ENCODE measurements at places on chromosomes 6 and 20.

GRCh38 chr6:149211046-149211571 lies 106.4 kb upstream of the TAB2 start:
- no peak for DNase-seq

- DNase-seq, result no peak
Measured at GRCh38 chr6:85469276-85470022, 19.6 kb downstream of the NT5E start.

DNA sequence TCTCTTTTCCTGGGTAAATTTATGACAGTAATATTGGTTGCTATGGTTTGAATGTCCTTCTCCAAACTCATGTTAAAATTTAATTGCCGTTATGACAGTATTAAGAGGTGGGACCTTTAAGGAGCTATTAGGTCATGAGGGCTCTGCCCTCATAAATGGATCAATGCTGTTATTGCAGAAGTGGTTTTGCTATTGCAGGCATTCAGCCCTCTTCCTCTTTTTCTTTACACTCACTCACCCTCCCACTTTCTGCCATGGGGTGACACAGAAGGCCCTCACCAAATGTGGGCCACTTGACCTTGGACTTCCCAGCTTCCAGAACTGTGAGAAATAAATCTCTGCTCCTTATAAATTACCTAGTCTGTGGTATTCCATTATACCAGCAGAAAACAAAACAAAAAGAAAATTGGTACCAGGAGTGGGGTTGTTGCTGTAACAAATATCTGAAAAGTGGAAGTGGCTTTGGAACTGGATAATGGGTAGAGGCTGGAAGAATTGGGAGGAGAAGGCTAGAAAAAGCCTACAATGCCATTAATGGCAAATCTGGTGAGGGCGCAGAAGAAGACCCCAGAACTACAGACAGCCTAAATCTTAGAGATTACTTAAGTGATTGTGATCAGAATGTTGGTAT lies 24.8 kb upstream of the IGF2R start:
- DNase-seq, result no peak

- no peak for DNase-seq
Measured at GRCh38 chr6:86193821-86194220, 551.1 kb upstream of the SYNCRIP start.

- DNase-seq, result no peak
Measured at GRCh38 chr20:61123751-61124368, 128.2 kb upstream of the CDH4 start.

DNA sequence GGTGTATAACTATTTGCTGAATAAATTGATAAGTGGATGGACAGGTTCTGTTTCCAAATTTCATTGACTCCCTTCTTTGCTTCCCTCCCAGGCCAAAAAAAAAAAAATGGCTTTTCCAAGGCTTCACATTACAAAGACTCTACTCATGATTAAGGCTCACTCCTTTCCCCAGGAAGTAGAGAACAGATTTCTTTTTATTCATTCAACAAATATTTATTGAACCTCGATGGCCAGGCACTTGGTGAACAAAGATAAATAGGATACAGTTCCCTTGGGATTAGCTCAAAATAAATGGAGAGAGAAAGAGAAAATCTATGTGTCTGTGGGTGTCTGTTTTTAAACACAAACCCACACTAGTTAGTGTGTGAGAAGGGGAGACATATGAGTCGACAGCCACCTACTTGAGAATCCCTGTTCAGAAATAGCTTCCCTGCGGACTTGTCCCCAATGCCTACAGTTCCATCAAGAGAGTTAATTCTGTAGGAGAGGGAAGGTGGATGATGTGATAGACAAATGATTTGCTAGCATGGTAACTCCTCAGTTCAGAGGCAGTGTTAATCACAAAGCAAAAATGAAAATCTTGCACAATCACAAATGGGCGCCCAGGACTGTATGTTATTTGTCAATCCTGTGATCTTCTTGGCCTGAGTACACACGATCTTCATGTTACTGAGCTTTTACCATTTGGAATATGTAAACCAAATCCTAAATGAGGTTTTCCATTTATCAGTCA lies 20.3 kb downstream of the TRAF3IP2 start:
- DNase-seq, result no peak

All from T-helper 1 cell (primary cell).